ENCODE measurements at places on chromosomes 6 and 20.

DNA sequence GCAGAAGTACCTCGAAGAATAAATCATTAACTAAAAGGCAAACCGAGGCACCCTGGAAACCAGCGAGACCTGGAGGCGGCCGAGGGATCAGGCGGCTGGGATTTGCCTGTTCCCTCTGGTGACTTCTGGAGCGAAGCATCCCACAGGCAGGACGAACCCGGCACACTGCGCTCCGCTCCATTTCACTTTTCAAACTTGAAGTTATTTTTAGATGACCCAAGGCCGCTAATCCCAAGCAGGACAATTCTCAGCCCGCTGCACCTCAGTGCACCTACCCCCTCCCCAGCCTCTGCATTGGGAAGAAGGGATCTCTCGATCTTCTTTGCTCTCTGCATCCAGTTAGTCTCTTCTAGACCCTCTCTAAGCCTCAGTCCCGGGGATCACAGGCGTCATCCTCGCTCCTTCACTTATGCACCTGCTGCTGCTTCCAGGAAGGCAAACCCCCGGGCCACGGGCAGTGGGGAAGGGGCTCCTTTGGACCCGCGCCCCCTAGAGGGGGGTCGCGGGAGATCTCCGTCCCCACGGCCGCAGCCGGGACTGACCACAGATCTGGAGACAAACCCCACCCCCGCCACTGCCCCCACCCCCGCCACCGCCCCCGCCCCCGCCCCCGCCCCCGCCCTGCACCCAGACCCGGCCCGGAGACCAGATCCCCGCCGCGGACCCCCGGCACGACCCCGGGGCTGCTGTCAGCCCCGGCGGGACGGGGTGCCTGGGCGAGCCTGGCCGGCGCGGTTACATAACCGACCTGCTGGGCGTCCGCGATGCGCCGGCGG, 636 bp downstream of the RCAN2 start:
- peak overlapping the region; percentile 61 for H3K4me3 ChIP-seq
- H3K27ac ChIP-seq: no peak overlapping the region
- DNase-seq: no peak
- H3K36me3 ChIP-seq: no peaks in the 10 kb centered on the region
- no peaks in the 10 kb centered on the region for H3K4me1 ChIP-seq

- no peaks in the 10 kb centered on the region for H3K27me3 ChIP-seq
- H3K4me3 ChIP-seq: no peak overlapping the region
- peaks cover 13% of the 10 kb centered on the region for H3K36me3 ChIP-seq
- DNase-seq: no peak
These were observed 119.1 kb downstream of the CHD6 start for GRCh38 chr20:41499064-41499463.

- H3K4me1 ChIP-seq: peaks cover 8% of the 10 kb centered on the region
- peak; percentile 71 for DNase-seq
- no peak overlapping the region for H3K27ac ChIP-seq
- no peak overlapping the region for H3K4me3 ChIP-seq
- H3K36me3 ChIP-seq: no peaks in the 10 kb centered on the region
These were observed 45.1 kb upstream of the BHLHE23 start for GRCh38 chr20:63051911-63052310.

DNA sequence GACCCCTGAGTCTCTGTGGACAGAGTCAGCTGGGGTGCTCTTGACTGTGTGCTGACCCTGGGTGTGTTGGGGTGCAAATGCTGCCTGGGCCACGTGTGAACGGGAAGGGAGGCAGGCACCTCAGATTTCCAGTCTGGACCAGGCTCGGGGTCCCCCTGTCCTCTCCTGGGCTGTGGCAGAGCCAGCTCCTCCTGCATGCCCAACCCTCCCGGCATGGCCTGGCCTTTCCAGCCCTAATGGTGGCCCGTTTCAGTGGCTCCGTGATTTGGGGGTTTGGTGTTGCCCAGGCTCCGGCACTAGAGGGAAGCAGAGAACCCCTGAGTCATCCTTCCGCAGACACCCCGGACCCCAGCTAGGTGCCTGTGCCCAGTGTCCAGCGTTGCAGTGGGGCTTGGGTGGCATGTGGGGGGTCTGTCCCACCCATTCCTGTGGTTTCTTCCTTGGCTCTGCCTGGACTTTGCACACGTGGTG, 9.1 kb downstream of the RBM38 start:
- peaks cover 11% of the 10 kb centered on the region for H3K4me1 ChIP-seq
- no peak overlapping the region for H3K27ac ChIP-seq
- H3K36me3 ChIP-seq: no peaks in the 10 kb centered on the region
- no peak overlapping the region for H3K4me3 ChIP-seq

GRCh38 chr6:10429638-10430427, 15.0 kb upstream of the TFAP2A start:
- peaks cover 84% of the 10 kb centered on the region for H3K27me3 ChIP-seq
- no peaks in the 10 kb centered on the region for H3K36me3 ChIP-seq
- no peak overlapping the region for H3K4me3 ChIP-seq
- no peak for DNase-seq
- no peak overlapping the region for H3K27ac ChIP-seq

Data from left lung (tissue), 14 donors.